ENCODE measurements at places on chromosomes 11 and 22. TPM values are rescaled to one million over a fixed set of nuclear protein-coding genes. Genes with fewer than 3 reads are reported as not detected.

DNA sequence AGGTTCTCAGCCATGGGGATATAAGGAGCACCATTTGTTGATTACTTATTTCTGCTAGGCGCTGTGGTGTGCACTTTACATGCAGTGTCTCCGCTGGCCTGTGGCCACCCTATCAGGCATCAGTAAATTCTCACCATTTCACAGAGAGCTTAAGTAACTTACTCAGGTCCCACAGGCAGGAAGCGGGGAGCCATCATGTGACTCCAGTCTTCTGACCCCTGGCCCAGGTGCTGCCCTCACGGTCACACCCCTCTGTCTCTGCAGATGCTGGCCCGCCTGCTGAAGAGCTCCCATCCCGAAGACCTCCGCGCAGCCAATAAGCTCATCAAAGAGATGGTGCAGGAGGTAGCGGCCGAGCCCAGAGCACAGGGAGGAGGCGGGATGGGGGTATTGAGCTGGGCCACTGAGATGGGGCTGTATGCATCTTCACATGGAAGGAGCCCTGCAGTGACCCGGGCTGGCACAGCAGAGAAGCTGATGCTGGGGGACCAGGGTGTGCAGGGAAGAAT is 12.8 kb downstream of the GGA1 start:
- DNase-seq: no peak

GRCh38 chr11:13368041-13368446 is 90.5 kb downstream of the BMAL1 start:
- no peak for DNase-seq

GRCh38 chr11:13297917-13298356 is 20.3 kb downstream of the BMAL1 start:
- DNase-seq: no peak

Gene P4HA3
- total RNA-seq: 0.21 TPM

GRCh38 chr22:50178871-50179869 is 6.5 kb upstream of the TRABD start:
- DNase-seq: no peak
